HFFc6 (cell line): ENCODE measurements at places on chromosomes 6 and 20.

- DNase-seq = no peak
Observed at GRCh38 chr20:11838076-11838636, 79.5 kb upstream of the BTBD3 start.

DNA sequence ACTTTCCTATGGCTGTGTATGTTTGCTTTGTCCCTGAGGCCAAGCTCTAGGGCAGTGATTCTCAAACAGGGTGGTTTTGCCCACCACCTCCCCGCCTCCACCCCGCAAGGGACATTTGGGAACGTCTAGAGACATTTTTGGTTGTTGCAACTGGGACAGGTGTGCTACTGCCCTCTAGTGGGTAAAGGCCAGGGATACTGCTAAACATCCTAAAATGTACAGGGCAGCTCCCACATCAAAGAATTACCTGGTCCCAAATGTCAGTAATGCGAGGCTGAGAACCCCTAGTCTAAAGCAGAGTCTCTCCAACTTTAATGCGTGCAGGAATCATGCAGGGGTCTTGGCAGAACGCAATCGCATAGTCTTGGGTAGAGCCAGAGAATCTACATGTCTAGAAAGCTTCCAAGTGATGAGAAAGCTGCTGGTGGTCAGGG is 5.1 kb downstream of the KCNS1 start:
- peak; percentile 54 for DNase-seq

- DNase-seq = no peak
Observed at GRCh38 chr6:15675536-15676220, 12.8 kb upstream of the DTNBP1 start.

DNA sequence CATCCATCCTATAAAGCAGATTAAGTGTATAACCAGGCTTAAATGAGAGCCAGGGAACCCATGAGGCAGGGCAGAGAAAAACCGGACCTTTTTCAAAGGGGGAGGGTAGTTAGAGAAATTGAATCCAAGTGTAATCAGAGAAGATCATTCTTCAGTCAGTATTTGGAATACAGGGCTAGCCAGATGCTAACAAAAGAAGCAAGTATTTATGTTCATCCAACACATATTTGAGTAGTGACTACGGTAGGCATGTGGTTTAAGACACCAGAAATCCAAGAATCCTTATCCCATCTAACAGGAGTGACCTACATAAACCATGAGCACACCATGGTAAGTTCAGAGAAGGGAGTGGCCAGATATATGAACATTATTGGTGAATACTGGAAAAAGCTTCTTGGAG is 46.8 kb upstream of the FAM83C start:
- peak; percentile 92 for DNase-seq

- DNase-seq = no peak
Observed at GRCh38 chr6:151681433-151682059, 125.9 kb upstream of the ESR1 start.

- DNase-seq = no peak
Observed at GRCh38 chr6:131762984-131763383, 44.8 kb upstream of the ENPP1 start.

- no peak for DNase-seq
Observed at GRCh38 chr20:22692119-22692475, 107.7 kb upstream of the FOXA2 start.

- peak; percentile 45 for DNase-seq
Observed at GRCh38 chr6:90135667-90136066, 161.0 kb downstream of the BACH2 start.

DNA sequence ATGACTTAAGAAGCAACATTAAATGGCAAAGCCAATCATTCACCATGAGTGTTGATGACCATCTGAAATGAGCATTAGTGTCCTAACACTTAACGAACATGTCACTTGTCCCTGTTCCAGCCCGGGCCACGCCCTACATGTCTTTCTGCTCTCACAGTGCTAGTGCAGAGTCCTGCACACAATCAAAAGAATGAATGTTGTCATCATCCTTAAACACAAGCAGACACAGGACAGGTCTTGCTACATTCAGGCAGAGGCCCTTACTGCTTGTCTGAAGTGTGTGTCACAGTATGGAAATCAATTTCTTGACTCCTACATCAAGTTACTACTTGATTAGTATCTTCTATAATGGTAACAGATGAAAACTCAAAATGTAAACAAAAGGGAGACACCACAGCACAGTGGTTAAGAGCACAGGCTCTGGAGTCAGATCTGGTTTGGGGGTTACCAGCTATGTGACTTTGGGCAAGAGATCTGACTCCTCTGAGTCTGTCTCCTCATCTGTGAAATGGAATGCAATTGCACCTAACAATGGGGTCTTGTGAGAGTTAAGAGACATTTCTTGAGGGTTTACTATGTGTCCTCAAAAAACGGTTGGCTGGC is 17.4 kb downstream of the UBE2V1 start:
- no peak for DNase-seq

GRCh38 chr6:130574146-130574545 is 208.3 kb downstream of the TMEM200A start:
- DNase-seq = no peak

- DNase-seq = no peak
Observed at GRCh38 chr6:95292011-95292410, 285.3 kb upstream of the MANEA start.

- peak; percentile 29 for DNase-seq
Observed at GRCh38 chr20:4375881-4376280, 345.8 kb upstream of the PRND start.

- no peak for DNase-seq
Observed at GRCh38 chr6:39204646-39205244, 24.5 kb downstream of the KCNK5 start.

- DNase-seq = peak; percentile 16
Observed at GRCh38 chr20:19947611-19948264, 69.4 kb upstream of the NAA20 start.

DNA sequence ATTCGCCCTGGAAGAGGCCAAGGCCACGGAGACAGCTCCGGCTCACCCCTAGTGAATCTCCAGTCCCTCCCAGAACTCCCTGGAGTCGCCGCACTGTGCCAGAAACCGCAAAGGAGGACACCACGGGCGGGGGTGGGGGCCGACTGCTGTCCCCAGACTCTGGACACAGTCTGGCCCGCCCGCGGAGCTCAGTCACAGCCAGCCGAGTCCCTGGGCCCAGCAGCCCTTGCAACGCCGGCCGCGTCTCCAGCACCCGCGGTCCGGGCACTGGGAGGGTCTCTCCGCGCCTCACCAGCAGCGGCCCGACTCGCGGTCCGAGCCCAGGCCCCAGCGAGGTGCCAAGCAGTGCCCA is 518 bp downstream of the PEX6 start:
- DNase-seq = no peak

DNA sequence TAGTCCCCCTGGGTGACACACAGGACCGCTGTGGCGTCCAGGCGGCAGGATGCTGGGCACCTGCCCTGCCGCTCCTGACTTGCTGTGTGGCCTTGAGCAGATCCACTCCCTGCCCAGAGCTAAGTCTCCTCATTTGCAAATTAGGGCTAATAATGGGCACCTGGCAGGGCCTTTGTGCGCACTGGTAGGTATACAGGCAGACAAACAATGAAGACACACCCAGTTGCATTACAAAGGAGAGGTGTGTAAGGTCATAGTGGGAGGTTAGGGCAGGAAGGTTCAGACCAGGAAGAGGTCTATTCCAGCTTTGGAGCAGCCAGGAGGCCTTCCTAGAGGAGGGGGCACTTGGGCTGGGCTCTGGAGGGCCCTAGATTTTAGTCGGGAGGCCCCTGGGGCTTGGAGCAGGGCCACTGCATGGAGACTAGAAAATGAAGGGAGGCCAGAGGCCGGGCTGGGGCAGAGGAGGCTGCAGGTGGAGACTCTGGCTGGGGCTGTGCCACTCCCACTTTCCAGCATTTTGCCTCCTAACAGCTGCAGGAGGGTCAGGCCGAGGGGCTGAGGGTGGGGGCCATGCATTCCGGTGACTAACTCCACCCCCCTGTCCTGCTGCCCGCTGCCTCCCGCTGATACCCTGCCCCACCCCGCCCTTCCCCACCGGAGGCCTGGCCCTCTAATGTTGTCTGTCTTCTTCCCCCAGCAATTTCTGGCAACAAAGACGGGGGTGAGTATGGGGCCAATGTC is 28.5 kb downstream of the MYH7B start:
- DNase-seq = no peak

DNA sequence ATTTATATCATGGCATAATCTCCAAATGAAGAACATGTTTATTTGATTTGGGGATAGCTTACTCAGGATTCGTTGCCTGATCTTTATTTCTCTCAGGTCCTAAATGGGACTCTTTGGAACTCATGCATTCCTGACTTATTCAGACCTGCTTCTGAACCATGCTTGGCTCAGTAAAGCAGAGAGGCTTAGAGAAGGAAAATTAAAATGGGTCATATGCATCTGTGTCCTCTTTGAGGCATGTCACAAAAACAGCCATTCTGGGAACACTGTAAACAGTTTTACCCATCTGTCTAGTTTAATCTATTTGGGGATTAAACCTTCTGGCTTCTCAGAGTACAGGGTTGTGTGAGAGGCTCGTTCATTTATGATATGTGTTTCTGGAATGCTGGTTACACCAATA is 1017.3 kb downstream of the KIF16B start:
- no peak for DNase-seq

DNA sequence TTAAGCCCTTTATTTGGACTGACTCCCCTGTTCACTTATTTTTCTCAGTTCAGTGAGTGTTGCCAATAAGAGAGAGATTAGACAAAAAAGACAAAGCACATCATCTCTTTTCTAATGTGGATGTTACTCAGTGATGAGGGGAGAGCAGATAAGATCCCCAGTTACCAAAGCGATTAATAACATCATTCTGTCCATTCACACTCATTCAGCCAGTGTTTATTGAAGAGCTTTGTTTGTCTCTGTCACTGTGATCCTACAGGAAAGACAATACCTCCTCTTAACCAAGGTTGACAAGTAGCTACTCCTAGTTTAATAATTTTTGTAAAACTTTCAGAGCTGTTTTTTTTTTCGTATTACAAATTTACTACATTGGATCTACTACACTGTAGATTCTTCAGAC is 163.0 kb downstream of the EYA4 start:
- DNase-seq = no peak

- no peak for DNase-seq
Observed at GRCh38 chr6:12103158-12103557, 91.0 kb downstream of the HIVEP1 start.

- no peak for DNase-seq
Observed at GRCh38 chr6:2719093-2719455, 31.6 kb downstream of the MYLK4 start.

GRCh38 chr6:17914651-17915050 is 72.8 kb downstream of the KIF13A start:
- DNase-seq = no peak

DNA sequence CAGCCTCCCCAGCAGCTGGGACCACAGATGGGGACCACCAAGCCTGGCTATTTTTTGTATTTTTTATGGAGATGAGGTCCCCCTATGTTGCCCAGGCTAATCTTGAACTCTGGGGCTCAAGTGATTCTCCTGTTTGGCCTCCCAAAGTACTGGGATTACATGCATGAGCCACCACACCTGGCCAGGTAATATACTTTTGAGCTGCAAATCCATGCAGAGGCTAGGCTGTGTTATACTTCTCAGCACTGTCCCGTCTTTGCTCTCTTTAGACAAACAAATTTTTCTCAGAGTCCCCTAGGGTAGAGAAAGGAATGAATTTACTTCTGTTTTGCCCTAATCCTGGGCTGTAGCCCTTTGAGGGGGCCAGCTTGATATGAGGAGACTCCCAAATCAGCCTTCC is 13.4 kb upstream of the SCAF8 start:
- DNase-seq = no peak

DNA sequence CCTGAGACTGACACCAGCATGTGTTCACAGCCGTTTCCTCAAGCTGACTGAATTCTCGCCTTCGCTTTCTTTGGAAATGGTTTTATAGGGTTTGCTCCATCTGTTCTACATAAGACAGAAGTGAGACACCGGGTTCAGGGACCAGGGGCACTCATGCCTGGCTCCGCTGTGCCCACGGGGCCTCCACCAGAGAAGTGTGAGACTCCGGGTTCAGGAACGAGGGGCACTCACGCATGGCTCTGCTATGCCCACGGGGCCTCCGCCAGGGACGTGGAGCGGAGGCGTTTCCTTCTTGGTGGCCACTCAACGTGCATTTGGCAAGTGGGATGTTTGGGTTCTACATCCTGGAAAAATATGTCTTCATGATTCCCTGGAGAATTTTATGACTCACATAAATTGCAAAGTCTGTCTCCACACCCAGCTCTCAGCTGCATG is 106.6 kb downstream of the RNASET2 start:
- DNase-seq = no peak

DNA sequence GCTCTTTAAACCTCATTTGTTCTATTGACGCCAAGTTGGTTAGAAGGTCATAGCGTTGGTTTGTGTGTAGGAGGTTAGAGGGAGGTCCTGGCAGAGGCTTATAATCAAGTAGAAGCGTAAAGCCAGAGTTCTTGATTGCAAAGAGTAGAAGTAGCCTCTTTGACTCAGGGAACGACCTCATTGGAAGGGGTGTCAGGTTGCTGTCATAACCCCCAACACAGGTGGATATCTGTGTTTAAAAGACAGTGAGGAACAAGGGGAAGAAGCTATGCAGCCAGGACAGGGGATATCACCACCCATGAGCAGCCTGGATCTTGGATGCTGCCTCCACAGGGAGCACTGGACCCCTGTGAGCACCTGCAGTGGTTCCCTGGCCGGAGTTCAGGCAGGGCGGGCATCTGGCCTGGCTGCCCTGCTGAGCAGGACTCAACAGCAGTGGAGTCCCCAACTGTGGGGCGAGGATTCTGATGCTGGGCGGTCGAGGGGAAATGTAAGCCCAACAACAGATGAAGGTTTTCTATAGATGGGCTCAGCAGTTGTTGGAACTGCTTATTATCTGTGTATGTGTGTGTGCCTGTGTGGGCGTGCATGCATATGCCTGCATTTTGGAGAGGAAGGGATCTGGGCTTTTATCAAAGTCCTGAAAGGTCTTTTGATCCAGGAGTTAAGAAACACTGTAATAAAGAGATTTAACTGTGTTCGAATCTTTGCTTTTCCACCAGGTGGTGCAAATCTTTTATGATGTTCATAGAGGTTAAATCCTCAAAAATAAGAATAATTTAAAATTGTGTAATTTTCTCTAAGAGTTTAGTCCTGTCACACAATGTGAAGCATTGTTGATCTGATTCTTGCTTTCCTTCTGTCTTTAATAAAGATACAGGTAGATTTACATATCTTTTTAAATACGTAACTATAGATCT is 27.7 kb downstream of the HIVEP1 start:
- DNase-seq = no peak

DNA sequence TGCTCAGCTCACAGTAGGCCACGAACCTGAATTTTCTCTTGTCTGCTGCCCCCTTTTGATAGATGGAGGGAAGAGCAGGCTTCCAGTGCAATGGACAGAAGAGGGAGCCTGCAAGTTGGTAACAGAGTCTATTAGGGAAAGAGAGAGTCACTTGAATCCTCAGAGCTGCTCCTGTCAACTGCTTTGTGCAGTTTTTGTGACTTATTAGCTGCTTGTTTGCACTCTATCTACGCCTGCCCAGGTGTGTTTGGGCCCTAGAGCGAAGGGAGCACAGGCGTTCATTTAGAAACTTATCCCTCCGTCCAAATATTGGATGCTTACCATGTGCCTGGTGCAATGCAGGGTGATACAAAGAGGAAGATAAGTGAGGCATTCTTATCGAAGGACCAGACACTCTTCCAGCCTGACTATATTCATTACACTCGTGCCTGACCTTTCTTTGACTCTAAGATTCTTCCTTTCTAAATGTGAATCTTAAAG is 11.6 kb upstream of the SLC2A12 start:
- peak; percentile 71 for DNase-seq
